ENCODE measurements at places on chromosomes 4 and X.
A peak's percentile ranks its signal among the peaks of the same experiment; 100 is the strongest.

DNA sequence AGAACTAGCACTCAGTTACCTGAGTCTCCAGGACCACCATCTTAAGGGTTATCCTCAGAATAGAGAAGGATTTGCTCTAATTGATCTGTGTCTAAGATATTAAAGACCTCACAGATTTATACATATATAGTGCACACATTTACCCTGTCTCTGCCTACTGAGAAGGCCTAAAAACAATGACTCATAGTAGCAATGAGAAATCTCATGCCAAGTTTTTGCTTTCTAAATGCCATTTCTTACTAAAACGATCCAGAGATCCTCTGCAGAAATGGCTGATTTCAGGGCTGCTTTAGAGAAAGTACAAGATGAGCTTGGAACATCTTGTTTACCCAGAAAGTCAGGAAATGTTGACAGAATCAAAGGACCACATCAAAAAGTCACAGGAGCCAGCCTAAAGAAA lies 79.1 kb upstream of the INPP4B start:
- DNase-seq: no peak

DNA sequence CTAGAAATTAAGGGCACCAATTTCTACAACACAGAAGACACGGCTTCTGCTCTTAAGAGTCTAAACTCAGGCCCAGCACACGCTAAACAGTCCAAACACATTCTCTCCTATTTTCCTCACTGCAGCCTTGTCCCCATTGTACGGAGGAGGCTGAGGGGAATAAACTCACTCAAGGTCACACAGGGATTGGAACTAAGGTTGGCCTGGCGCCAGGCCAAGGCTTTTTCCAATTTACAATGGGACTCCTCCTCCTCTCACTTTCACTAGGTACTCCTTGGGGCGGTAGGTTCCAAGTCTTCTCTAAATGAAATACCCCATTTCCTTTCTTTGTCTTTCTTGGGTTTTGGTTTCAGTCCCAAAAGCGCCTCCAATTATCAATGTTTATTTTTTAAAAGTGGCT lies 48.7 kb upstream of the CRMP1 start:
- no peak for DNase-seq

- no peak for DNase-seq
Observed at GRCh38 chrX:12570859-12571501, 220.2 kb upstream of the PRPS2 start.

- no peak for DNase-seq
Observed at GRCh38 chrX:18291006-18291545, 63.4 kb downstream of the SCML2 start.

- no peak for DNase-seq
Observed at GRCh38 chr4:70849291-70849690, 9.6 kb upstream of the GRSF1 start.

DNA sequence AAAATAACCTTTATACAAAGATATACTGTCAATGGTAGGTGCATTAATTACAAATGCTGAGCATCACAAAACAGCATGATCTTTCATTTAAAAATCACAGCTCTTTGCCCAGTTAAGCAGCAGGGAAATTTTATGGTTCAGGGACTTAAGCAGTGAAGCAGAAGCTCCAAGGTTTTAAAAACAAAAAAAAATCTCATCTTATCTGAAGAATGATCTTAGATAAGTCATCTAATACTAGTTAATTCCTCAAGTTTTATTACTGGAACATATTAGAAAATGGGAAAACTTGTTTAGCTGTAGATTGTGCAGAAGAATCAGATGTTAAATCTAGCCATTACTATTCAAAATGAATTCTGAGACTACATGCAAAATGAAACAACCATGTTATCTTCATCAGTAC lies 289.9 kb downstream of the GASK1B start:
- no peak for DNase-seq

DNA sequence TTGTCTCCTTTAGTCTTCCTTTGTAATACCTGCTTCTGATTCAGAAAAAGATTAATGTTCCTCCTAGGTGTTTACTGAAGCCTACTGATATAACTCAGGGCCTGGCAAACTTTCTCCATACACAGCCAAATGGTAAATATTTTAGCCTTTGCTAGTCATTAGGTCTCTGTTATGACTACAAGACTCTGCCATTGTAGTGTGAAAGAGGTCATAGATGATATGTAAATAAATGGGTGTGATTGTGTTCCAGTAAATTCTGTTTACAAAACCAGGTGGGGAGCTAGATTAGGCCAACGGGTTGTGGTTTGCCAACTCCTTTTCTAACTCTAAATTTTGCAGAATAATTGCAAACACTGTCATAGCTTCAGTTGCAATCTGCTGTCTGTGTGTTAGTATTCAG lies 568.1 kb upstream of the GNPDA2 start:
- DNase-seq: no peak

- DNase-seq: no peak
Observed at GRCh38 chr4:137635601-137636000, 103.3 kb upstream of the PCDH18 start.

DNA sequence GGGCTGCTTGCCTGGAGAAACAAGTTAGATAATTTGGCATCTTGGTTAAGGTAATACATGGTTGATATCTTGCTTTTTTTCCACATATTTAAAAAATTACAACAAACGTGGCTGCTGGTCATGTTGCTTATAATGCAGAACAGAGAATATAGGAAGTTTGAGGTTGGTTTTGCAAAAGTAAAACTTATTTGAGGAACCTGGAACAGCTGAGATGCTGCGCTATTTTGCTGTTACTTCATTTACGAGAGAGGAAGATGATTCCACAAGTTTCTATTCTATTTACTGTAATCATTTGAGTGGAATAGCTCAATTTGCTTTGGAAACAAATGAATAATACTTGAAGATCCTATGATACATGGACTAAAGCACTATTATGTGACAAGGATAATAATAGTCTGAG lies 118.9 kb downstream of the TMA16 start:
- no peak for DNase-seq

- DNase-seq: no peak
Observed at GRCh38 chr4:2433609-2434350, 15.0 kb downstream of the CFAP99 start.

DNA sequence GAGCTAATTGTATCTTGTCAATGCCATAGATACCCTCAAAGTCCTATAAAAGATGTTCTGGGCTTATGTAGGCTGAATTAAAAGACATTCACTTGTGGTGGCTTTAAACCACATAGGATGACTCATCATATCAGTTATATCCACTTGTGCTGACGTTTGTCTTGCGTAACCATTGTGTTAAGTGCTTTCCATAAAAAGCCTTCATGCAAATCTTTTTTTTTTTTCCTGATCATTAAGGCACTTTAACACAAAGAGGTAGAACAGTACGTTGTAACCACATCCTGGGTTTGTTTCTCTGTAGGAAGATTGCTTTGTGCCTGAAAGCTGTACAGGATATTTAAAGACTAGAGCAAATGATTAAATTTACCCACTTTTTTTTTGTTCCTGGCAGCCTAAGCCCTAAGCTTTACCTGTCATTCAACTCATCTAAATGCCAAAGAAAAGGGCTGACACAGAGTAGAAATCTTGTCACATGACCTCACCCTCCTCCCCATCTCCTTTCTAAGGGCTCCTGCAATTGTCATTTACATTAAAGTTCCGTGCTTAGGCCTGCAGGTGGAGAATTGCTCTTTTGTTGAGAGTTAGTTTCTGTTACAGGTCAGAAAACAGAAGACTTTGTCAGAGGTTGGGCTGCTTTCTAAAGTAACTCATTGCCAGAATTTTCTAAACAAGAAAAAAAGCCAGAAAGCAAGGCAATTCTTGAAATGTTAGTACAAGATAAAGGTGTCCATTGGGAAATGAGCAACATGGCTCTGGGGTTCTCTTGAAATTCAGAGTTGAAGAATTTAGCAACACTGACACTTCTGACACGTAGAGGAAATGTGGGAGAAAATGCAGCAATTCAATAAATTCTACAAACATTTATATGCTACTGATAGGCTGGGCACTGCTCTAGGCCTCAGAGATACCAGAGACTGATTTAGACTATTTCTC lies 555.6 kb downstream of the PPARGC1A start:
- no peak for DNase-seq

DNA sequence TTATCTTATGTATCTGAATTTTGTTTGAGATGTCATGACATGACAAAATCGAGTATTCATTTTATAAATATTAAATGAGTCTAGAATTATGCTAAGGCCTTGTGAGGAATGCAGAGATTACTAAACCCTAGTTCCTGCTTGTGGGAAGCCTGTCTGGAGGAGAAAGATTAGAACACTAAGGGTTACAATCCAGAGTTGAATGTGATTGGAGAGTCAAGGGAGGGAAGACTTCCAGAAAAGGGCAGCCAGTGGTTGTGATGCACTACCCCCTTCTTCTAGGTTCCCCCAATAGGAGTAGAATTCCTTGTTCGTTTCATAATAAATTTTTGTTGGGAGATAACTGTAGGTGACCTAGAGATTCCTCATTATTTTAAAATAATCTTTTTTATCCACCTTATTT lies 141.1 kb downstream of the AFF1 start:
- DNase-seq: no peak

- DNase-seq: no peak
Observed at GRCh38 chr4:15145709-15146108, 143.4 kb downstream of the CPEB2 start.

GRCh38 chr4:141524116-141524515 lies 112.3 kb upstream of the IL15 start:
- no peak for DNase-seq

- DNase-seq: no peak
Observed at GRCh38 chrX:12582649-12583048, 208.6 kb upstream of the PRPS2 start.

DNA sequence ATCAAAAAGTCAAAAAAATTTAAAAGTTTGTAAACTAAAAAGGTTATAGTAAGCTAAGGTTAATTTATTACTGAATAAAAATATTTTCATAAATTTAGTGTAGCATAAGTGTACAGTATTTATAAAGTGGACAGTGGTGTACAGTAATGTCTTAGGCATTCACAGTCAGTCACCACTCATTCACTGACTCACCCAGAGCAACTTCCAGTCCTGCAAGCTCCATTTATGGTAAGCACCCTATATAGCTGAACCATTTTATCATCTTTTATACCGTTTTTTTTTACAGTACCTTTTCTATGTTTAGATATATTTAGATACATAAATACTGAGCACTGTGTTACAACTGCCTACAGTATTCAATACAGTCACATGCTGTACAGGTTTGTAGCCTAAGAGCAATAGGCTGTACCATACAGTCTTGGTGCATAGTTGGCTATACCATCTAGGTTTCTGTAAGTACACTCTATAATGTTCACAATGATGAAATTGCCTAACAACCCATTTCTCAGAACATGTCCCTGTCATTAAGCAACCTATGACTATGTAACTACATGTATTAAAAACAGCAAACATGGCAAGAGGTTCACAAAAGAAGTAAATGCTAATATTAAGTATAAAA lies 18.6 kb downstream of the ACSL4 start:
- DNase-seq: no peak

- no peak for DNase-seq
Observed at GRCh38 chr4:79472693-79473438, 64.8 kb upstream of the GK2 start.

DNA sequence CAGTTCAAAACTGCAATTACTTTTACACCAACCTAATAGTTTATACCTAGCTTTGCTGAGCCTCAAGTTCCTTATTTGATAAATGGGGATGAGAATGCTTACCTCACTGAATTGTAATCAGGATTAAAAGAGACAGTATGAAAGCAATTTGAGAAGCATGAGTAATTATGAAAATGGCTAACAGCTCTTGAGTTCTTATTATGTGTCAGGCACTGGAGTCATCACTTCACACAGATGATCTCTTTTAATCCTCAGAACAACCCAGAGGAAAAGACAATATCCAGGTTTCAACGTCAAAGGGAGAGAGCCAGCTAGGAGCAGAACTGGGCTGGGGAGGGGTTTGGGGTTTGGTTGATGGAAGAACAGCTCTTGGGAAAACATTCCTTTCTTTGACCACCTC lies 221.0 kb upstream of the NWD2 start:
- no peak for DNase-seq

- no peak for DNase-seq
Observed at GRCh38 chr4:120354381-120354780, 287.7 kb upstream of the MAD2L1 start.

DNA sequence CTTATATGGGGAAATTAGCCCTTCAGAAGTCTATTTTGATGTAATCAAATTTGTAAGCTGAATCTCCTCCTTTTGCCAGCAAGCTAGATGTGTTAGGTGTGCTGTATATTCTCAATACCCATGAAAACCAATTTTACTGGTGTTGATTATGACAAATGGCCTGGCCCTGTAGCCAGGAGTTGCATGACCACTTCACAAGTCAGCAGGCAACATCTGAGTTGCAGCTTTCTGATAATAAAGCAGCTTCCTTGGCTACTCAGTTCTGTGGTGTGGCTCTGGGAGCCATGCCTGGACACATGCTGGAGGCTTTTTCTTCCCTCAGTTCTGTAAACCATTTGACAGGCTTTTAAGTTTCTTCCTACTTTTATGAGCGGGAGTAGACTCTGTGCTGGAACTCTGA lies 154.1 kb upstream of the CXCL13 start:
- DNase-seq: no peak

GRCh38 chr4:94852616-94853015 lies 94.9 kb downstream of the BMPR1B start:
- DNase-seq: no peak

GRCh38 chrX:21781525-21781924 lies 23.6 kb upstream of the SMPX start:
- no peak for DNase-seq

DNA sequence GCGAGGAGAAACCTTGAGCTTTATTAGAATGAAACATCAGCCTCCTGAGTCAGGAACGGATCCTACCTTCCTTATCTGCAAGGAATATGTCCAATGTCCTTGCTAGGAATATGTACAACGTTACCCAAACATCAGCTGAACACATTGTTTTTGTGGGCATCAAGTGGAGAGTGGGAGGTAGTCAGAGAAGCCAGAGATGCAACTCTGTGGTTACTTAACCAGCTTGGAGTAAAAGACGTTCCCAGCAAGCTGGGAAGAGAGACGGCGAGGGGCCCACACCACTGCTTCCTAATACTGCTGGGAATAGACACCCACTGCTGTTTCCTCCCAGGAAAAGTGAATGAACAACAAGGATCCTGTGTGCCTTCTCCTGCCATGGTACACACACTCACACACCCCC lies 74.4 kb upstream of the PLAC1 start:
- no peak for DNase-seq

DNA sequence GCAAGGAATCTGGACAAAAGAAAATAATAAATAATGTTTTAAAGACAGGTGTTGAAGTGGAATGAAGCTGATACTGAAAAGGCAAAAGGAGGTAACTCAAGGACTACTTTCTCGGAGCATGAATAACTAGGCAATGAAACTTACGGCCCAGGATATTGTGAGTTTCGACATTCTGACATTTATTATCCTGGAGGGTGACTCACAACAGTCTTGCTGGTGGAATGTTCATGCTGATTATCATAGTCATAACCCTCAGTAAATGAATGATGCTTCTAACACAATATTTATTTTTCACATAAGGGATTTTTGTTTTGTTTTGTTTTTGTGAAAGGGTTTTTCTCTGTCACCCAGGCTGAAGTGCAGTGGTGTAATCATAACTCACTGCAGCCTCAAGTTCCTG lies 147.0 kb upstream of the HPGD start:
- DNase-seq: no peak

- peak; percentile 16 for DNase-seq
Observed at GRCh38 chr4:95432466-95432865, 116.3 kb downstream of the UNC5C start.

- no peak for DNase-seq
Observed at GRCh38 chrX:63835361-63835760, 50.3 kb upstream of the ARHGEF9 start.

- no peak for DNase-seq
Observed at GRCh38 chr4:55517526-55518229, 29.0 kb downstream of the CLOCK start.

- peak; percentile 75 for DNase-seq
Observed at GRCh38 chrX:102745857-102746584, 25.5 kb downstream of the GPRASP3 start.

GRCh38 chr4:121541696-121542095 lies 155.1 kb downstream of the ANXA5 start:
- DNase-seq: no peak
